Left ventricle myocardium inferior (tissue), 1 donor: ENCODE measurements at places on chromosomes 2 and 18.

DNA sequence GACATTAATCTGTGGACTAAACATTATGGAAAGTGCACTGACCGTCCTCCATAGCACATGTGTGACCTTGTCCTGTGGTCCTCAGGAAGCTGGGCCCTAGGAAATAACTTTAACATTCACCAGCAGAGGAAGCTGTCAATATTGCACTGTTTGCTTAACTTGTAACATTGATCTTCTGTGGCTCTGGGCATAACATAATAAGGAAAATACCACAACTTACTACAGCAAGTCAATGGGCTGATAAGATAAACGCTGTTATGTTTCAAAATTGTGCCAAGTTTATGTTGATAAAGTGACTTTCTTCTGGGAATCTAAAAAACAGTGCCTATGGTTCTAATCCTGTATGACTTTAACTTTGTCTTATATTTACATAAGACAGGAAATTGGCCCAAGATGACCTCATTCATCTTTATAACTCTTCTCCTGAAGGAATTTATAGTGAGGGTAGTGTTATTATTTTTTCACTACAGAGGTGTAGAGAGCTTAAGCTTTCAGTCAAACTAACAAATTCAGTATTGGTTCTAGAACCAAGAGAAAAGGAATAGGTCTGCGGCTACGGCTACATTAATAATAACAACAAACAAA, 113.7 kb upstream of the MAP4K3 start:
- no peak for DNase-seq

DNA sequence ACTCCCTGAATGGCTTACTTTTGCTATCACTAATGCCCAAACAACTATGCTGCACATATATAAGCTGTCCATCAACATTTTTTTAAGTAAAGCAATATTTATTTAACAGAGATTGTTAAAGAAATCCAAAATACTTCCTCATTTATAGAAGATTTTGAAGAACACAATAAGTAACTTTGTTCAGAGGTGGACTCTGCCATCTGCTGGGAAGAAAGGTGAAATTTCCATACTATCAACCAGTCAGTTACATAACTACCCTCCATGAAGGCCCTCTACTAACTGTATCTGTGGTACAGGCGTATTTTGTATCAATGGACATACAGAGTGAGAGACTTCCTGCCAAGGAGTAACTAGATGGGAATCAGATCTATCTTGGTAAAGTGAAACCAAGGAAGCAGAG, 106.0 kb downstream of the DTNB start:
- no peak for DNase-seq

DNA sequence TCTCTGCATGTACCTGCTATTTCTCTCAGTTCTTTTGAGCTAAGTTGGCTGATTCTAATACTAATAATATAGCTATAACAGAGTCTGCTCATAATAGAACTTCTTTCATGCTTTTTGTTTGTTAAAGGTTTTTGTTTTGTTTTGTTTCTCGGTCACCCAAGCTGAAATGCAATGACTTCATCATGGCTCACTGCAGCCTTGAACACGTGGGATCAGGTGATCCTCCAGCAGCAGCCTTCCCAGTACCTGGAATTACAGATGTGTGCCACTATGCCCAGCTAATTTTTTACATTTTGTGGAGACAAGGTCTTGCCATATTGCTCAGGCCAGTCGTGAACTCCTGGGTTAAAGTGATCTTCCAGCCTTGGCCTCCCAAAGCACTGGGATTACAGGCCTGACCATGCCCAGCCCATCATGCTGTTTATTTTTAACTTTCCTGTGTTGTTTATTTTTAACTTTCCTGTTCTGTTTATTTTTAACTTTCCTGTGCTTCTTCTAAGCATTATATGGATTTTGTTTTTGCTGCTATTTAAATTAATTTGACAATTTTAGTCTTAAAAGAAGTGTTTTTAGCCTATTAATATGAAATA, 763.8 kb upstream of the CDH7 start:
- DNase-seq: no peak

GRCh38 chr2:241048949-241049343, 50.5 kb downstream of the SNED1 start:
- DNase-seq: no peak

- no peak for DNase-seq
Observed at GRCh38 chr2:186980787-186981550, 132.0 kb upstream of the ZSWIM2 start.

DNA sequence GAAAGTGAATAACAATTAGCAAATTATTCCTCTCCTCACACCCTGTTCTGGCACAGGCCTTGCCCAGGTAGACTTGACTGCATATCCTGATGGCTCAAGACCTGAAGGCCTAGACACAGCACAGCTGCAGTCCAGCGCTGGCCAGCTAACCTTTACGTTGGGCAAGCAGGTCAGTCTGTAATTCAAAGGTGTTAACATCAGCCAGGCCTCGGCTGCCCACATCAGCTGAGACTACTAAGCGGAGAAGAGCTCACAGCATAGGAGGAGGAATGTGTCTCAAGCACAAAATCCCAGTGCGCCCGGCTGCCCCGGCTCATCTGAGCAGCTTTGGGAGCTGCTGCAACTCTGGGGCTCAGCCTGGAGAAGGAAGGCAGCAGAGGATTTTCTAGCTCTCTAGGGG, 33.5 kb upstream of the OTOF start:
- no peak for DNase-seq

DNA sequence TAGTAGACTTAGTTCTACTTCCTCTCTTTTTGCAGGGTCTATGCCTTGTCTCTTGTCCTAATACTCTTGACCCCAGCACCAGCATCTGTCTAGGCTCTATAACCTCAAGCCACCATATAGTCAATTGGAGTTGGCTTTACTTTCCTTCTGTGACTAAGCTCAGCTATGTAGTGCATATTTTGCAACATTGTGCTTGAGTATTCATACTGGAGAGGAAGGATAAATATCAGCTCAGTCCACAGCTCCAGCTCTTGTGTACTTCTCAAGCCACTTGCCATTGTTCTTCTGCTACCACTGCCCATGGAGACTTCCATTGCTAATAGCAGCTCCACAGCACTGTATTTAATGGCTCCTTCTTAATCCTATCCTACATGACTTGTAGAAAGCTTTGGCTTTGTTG, 35.5 kb upstream of the CD28 start:
- no peak for DNase-seq

- DNase-seq: no peak
Observed at GRCh38 chr2:6384341-6384740, 481.4 kb downstream of the CMPK2 start.

- no peak for DNase-seq
Observed at GRCh38 chr2:25430556-25430955, 88.8 kb upstream of the DNMT3A start.

DNA sequence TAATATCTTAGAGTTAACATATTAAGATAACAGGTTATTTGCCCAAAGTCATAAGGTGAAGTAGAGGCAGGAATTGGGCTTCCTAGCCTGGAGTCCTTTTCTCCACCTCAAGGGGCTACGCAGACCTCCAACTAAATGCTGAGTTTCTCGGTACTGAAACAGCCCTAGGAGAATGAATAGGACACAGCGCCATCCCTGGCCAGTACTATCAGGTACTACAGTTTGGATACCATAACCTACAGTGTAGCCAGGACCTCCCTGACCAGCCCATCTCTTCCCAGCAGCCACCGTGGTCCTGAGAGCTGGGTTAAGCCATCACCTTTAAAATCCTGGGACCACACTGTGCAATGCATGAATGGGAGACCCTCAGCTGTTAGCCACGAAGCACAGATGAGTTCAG, 15.7 kb downstream of the CASP8 start:
- no peak for DNase-seq

GRCh38 chr18:10951631-10952544, 197.5 kb downstream of the PIEZO2 start:
- no peak for DNase-seq

DNA sequence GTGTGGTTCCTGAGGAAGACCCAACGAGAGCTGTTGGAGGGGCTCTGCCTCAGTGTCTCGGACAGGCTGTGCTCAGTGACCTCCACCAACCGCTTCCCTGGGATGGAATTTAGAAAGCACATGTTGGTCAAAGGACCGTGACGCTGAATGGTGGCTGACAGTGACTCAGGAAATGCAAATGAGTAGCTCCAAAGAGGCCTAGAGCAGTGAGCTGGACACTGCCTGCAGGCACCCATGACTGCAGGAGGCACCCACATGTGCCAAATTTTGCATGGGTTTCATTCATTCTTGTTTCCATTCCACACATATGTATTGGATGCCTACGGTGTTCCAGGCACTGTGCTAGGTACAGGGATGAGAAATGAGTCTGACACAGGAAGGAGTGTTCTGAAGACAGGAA, 46.4 kb downstream of the ACKR3 start:
- DNase-seq: no peak

DNA sequence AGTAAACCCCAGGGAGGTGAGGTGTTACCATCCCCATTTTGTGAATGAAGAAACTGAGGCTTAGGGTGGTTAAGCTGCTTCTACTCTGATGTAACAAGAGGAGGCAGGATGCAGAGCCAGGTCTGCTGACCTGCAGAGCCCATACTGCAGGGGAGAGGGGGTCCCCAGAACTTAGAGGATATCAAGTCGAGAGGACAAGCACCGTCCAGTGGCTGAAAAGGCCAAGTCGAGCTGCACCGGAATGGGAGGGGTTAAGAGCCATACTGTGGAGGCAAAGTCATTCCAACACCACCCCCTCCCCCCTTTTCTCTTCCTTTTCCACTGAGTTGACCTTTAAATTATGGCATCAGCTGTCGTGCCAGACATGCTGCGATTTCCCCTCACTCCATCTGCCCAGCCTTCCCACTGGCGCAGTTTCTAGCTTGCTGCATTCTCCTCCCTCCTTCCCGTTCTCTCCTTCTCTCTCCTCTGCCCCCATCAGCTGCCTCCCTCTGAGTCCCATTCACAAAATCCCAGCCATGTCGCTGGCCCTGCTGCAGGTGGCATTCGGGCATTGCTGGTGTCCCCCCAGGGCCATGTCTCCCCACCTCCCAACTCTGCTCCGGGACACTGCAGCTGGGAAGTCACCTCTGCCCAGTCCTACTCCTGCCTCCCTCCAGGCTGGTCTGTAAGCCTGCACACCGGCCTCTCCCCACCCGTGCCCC, 346.9 kb downstream of the DYSF start:
- DNase-seq: no peak

GRCh38 chr2:18763338-18763737, 174.0 kb upstream of the NT5C1B start:
- no peak for DNase-seq

- DNase-seq: no peak
Observed at GRCh38 chr2:241804326-241805229, 4.4 kb upstream of the NEU4 start.

- no peak for DNase-seq
Observed at GRCh38 chr2:231764760-231765159, 16.3 kb downstream of the PDE6D start.

GRCh38 chr2:201558232-201558631, 85.1 kb downstream of the TMEM237 start:
- no peak for DNase-seq

DNA sequence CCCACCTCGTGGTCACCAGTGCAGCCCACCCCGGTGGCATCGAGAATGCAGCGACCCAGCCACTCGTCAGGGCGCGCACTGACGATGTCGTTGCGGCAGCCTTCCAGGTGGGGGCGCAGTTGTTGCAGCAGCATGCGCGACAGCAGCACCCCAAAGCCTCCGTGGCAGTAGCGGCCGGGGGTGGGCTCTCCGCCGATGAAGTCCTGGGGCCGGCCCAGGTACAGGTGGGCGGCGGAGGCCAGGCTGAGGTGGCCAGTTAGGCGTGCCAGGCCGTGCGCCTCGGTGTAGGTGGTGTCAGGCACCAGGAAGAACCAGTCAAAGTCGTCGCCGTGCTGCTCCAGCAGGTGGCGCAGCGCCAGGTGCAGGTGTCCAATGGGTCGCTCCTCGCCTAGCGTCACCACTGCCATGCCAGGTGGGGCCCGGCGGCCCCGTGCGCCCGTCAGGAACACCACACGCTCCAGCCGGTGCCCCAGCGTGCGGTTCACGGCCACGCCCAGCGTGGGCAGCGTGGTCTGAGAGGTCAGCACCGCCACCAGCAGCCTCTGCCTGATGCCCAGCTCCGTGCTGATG, 1.9 kb downstream of the CHPF start:
- peak; percentile 76 for DNase-seq

- no peak for DNase-seq
Observed at GRCh38 chr2:146312899-146313298, 1531.9 kb upstream of the ACVR2A start.

DNA sequence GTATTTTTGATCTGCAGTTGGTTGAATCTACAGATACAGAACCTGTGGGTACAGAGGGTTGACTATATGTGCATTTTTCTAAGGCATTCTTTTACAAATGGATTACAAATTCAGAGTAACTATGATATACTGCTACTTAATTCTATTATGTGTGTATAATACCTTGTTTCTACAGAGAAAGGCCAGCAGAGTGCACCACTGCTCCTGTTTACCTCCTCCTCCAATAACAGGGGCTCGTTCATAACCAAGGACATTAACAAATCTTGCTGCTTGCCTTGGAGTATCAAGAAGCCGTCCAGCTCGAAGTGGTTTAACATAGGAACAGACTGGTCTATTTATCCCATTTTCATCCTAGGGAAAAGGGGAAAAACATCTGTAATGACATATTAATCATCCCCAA, 16.4 kb downstream of the CEP76 start:
- no peak for DNase-seq

DNA sequence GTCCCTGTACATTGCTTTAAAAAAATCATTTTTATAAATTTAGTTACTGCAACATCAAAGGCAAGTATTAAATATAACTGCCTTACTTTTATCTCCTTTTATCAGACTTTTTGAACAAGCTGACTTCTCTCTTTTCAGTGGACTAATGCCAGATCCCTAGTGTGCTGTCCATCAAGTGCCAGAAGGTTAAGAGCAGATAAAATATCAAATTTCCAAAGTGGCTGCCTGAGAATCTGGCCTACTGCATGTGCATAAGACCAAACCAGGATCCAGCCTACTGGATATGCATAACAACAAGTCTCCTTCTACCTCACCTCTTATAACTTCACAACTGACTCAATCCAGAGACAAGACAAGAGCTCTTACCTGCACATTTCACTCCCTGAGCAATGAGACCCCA, 59.8 kb upstream of the CHRNA1 start:
- no peak for DNase-seq

DNA sequence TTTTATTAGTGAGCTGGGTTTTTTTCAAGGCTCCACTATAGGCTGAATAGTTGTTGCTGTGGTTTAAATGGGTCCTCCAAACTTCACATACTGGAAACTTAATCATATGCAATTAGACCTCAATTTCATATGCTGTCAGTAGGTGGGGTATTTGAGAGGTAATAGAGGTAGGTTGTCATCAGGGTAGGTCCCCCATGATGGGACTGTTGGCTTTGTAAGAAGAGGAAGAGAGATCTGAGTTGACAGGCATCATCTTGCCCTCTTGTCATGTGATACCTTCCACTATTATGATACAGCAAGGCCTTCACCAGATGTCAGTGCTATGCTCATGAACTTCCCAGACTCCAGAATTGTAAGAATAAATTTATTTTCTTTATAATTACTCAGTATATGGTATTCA, 819.4 kb downstream of the LRP1B start:
- DNase-seq: no peak

DNA sequence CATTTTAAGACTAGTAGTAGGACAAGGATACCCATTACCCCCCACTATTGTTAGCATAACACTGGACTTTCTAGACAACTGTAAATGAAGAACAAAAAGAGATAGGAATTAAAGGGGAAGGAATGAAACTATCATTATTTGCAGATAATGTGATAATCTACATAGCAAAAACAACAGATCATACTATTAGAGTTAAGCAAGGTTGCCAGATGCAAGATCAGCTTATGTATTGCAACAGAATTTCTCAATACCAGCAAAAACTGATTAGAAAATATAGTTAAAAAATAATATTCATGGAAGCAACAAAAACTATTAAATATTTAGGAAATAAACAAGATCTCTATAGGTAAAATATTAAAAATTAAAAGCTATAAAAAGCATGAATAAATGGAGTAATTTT, 194.4 kb upstream of the SPRED2 start:
- DNase-seq: no peak
